ENCODE measurements at places on chromosomes 5 and 9. TPM values are rescaled to one million over a fixed set of nuclear protein-coding genes. Genes with fewer than 3 reads are reported as not detected.

ITGA1 gene
- total RNA-seq, result 301 TPM

STPG3 gene
- not detected for total RNA-seq

NTRK2 gene
- total RNA-seq, result 4.2 TPM

PRUNE2 gene
- 19.1 TPM for total RNA-seq

CARTPT gene
- not detected for total RNA-seq

DNA sequence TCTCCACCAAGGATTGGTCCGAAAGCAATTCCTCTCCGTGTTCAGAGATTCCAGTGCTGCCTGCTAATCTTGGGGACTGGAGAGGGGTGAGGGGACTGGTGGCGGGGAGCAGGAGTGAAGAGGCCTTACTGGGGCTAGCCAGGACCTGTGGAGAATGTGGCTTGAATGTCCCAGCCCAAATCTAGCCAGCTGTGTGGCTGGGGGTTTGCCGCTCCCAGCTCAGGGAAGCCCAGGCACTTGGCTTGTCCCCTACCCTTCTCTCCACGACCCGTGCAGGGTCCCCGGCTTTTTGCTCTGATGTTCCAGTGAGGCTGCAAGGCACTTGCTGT, 2.4 kb downstream of the N4BP3 start:
- no peak for DNase-seq

- DNase-seq, result no peak
Observed at GRCh38 chr5:80128141-80128540, 93.0 kb downstream of the THBS4 start.

- DNase-seq, result no peak
Observed at GRCh38 chr9:122276096-122276495, 11.4 kb downstream of the MRRF start.

- DNase-seq, result peak; percentile 89
Observed at GRCh38 chr9:133477992-133478850, 678 bp downstream of the SLC2A6 start.

DNA sequence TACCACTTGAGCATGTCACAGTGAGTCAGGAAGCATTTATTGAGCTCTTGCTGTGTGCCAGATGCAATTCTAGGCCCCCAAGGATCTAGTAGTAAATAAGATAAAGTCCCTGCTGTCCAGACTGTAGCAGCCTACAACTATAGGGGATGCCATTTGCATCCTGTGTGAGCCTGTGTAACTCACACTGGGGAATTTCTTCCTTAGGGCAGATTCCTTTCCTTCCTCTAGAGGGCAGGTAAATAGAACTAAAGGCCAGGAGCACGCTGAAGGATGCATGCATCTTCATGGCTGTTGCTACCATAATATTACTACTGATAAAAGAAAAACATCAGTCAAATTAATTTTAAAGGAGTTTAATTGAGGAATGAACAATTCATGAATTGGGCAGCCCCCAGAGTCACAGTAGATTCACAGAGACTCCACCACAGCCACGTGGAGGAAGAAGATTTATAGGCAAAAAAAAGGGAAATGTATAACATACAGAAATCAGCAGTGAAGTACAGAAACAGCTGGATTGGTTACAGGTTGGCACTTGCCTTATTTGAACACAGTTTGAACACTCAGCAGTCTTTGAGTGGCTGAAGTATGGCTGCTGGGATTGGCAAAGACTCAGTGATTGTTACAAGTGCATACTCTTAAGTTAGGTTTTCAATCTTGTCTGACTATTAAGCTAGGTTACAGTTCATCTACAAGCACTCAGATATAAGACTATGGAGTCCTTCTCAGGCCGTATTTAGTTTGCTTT, 98.9 kb downstream of the ACTL7B start:
- no peak for DNase-seq

DNA sequence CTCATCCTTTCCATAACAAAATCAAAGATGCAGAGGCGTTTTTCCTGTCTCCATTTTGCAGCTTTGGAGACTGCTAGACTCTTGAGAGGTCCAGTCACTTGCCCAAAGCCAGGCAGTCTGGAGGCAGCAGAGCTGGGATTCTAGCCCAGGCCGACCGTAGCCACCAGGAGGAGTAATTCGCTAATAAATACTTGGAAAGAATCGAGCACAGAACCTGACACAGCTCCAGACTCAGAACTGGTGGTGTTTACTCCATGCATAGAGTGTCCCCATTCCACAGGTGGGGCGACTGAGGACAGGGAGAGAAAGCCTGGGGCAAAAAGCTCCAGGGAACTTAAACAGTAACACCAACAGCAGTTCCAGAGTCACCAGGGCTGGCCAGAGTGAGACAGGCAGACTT, 10.7 kb upstream of the CERCAM start:
- no peak for DNase-seq

GRCh38 chr9:112789473-112789872, 38.9 kb downstream of the SNX30 start:
- no peak for DNase-seq

DNA sequence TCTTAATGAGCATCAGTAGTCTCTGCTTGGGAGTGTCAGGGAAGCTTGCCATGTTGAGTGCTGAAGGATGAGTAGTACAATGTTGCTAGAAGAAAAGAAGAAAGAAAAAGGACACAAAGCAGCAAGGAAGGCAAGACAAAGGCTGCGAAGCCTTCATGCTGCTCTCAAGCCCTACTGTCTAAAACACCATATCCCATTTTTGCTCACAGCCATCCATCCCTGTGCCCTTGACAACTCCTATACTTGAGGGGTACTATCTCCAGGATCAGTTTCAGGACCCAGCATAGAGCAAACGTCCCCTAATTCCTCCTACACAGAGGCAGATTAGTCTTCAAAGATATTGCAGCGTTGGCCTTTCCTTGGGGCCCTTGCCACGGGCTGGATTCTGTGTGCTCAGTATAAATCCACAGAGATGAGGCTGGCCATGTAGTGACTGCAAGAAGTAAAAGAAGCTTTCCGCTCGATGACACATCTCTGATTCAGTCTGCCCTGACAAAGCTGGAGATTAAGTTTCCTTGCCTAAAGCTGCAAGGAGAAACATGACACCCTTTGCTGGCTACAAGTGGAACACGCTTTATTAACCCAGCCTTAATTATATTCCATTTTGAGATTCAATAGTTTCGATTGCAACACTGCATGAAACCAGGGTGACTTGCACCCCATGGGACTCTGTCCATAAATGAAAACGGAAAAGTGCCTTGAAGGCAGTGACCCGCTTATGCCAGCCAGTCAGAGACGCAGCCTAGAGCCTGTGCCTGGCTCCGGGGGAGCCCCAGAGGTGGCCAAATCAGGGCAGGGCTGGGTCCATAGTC, 304.6 kb downstream of the ACTL7B start:
- DNase-seq, result no peak

- DNase-seq, result no peak
Observed at GRCh38 chr9:98253565-98253964, 1.9 kb downstream of the TBC1D2 start.

DNA sequence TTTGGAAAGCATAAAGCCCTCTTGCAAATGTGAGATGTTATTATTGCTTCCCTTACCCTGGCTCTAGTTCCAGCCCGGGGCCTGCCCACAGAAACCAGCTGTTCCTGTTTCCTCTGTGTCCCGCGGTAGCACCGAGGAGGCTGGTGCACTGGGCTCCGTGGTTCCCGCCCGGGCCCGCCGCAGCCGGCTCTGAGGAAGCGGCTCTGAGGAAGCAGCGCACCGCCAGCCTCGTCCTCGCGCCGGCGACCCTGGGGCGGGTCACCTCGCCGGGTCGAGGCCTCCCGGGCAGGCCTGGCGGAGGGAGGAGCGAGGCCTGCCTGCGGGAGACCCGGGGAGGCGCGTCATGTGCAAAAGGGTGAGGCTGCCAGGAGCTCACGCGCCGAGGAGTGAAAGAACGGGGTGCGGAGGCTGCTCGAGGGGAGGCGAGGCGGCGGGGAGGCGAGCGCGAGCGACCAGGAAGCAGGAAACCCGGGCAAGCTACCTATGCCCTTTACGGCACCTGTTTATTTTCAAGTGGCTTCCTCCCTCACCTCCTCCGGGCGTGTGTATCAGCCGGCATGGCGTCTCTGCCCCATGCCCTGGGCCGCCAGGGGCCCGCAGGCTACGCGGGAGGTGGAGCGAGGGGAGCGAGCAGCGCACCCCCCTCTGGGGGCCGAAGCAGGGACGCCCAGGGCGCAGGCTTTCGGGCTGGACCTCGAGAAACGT, 61.3 kb upstream of the MEGF10 start:
- DNase-seq, result peak; percentile 93

DNA sequence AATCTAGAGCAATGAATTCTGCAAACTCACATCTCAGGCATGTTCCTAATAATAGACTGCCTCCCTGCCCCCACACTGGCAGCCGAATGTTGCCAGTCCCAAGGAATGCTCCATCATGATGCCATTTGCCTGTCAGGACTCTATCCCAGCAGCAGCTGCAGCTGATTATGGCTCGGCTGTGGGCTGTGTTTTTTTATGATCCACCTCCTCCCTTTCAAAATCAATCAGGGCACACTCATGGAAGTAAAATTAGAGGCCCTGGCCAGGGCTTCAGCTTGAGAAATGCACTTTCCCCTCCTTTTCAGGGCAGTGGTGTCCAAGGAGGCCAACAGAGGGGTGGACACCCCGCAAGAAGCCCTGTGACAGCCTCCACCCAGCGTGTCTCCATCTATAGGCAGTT, 176.7 kb upstream of the S1PR3 start:
- DNase-seq, result no peak

Data from spleen (tissue), 13 donors.